ENCODE measurements at places on chromosomes 11 and 22. TPM values are rescaled to one million over a fixed set of nuclear protein-coding genes. Genes with fewer than 3 reads are reported as not detected.
A peak's percentile ranks its signal among the peaks of the same experiment; 100 is the strongest.

The SCN2B gene
- total RNA-seq, result not detected

The FGF3 gene
- total RNA-seq, result not detected

The DEPDC5 gene
- 17.0 TPM for total RNA-seq

The C11orf42 gene
- not detected for total RNA-seq

The NCF4 gene
- total RNA-seq, result 0.56 TPM

The SMIM35 gene
- total RNA-seq, result not detected

GRCh38 chr22:49427941-49428340 lies 399.7 kb downstream of the BRD1 start:
- no peak for DNase-seq

GRCh38 chr22:49979587-49980264 lies 19.2 kb downstream of the PIM3 start:
- DNase-seq, result peak; percentile 48

DNA sequence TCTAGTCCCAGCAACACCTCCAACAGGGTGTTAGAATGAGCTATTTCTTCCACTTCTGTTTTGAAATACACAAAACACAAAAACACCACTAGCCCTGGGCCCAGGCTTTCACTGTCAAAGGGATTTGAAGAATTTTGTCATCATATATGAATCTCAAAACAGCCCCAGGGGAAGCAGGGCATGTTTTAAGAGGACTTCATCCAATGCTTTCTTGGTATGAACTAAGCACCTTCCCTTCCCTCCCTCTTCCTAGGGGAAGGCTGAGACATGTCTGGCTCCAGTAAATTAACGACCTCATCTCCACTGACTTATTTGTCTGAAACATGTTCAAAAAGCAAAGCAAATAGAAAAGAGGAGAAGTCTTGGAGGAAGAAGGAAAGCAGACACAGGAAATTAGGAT lies 75.7 kb upstream of the INCENP start:
- DNase-seq, result no peak

- DNase-seq, result no peak
Observed at GRCh38 chr11:35147235-35147634, 8.3 kb downstream of the CD44 start.

- peak; percentile 2 for DNase-seq
Observed at GRCh38 chr22:39207141-39208012, 37.4 kb downstream of the PDGFB start.

DNA sequence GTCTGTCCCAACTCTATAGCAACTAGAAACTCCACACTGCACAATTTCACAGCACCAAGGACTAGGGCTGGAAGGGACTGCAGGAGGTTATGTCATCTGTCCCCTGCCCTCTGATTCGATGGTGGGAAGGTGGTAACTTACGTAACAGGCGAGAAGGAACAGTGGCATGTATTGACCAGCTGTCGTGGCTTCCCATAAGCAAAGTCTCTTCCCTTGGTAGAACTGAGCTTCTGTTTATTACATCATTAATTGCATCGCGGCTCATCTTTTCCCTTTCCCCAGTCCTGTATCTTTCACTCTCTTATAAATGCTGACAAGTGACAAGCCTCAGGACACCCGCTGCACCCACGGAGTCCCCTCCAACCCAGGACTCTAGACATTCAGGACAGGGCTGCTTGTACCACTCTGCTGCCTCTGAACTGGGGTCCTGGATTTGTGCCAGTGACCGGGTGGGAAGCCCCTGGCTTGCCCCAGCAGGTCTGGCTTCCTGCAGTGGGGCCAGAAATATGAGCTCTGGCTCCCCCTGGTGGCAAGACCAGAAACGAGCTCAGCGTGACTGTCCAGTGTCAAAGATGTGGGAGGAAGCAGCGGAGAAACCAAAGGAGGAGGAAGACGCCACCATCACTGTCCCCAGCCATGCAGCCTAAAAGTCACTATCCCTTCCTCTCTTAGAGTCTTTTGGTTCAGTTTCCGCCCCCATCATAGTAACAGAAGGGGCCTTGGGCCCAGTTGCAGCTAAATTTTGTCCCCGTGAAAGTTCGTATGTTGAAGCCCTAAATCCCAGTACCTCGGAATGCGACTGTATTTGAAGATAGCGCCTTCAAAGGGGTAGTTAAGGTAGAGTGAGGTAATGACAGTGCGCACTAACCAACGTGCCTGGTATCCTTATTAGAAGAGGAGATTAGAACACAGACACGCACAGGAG lies 84.5 kb downstream of the ISX start:
- DNase-seq, result peak; percentile 55

- DNase-seq, result no peak
Observed at GRCh38 chr22:44661070-44661469, 40.9 kb upstream of the PRR5 start.

DNA sequence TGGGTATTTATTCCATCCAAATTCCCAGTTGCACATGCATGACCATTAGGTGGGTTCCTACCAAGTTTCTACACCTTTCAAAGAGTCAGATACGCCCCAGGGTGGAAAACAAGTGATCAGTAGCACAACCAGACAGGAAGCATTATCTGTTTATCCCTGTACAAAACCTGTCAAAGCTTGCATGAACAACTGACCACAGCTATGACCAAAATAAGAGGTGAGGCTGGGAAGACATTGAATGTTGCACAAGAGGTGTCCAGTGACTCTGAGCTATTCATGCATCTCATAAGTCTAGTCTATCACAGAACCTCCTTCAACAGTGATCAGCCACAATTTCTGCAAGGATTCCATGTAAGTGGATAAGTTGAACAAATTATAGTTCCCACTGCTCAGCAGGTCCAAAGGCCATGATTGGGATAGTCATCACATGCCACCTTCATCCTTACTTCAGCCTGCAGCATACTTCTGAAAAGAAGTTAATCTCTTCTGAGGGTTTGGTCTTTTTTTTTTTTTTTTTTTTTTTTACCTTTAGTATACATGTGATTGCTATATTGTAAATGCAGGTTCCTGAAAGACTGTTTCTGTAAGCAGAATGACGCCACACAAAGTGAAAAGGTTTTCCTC lies 28.0 kb upstream of the TMEM45B start:
- DNase-seq, result no peak

DNA sequence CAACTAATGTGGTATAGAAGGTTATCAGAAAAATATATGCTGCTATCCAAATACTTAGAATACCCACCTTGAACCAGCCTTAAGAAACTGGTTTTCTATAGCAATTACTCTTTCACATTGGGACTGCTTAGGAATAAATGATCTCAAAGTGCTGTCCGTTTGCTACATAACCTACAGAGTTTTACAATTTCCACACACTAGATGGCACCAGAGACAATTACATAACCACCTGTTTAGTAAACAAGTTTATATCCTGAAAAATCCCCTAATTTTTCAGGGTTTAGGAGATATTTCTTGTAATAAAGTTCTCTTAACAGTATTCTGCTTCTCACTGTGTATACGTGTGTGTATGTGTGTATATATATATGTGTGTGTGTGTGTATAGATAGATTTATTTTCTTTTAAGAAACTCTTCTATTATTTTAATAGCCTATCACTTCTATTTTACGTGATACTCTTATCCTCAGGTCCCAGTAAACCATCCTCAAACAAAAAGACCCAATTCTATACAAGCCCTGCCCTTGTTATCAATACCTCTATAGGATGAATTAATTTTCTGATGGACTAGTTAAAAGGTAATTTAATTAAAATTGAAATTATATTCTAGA lies 6.7 kb upstream of the OR5I1 start:
- DNase-seq, result peak; percentile 4

GRCh38 chr11:44446996-44447771 lies 118.3 kb upstream of the CD82 start:
- DNase-seq, result no peak

GRCh38 chr11:121794671-121795141 lies 321.3 kb downstream of the BLID start:
- DNase-seq, result no peak

GRCh38 chr22:20508815-20509271 lies 1.4 kb downstream of the MED15 start:
- DNase-seq, result no peak

DNA sequence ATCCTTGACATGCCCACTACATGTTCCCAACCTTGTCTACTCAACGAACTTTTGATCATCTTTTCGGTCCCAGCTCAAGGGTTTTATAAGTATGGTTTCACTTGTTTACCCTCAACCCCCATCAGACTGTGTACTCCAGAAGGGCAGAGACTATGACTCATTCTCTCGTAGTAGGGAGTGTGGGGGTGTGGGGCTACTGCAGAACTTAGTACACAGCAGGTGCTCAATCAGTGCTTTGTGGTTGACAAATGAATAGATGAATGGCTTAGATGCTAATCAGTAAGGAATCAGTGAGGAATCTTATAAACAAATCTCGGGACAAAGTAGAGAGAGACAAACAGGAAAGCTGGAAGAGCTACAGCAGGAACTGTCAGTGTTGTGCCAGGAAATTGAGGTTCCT lies 151.7 kb upstream of the PLET1 start:
- no peak for DNase-seq

DNA sequence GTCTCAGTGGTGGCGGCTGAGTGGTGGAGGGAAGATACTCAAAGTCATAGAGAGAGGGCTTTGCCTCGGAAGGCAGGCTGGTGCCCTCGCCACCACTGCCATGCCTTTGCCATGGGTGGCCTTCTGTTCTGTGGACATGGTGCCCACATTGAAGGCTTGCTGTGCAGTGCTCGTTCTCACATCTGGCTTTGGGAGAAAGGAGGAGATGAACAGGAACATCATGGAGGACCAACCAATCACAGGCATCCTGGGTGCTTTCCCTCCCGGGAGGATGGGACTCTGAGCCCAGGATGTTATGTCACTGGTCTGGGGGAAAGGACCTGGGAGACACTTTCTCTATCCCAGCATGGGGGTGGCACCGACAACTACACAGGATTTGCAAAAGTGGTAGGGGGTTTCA lies 82.3 kb upstream of the NARS2 start:
- no peak for DNase-seq

Measured in K562 (cell line).